CD4-positive, alpha-beta T cell treated with Interleukin-12 subunit alpha and Interleukin-12 subunit beta, for 1 hour (primary cell): ENCODE measurements at places on chromosomes 16 and 17.

- DNase-seq, result no peak
Measured at GRCh38 chr17:16351831-16352230, 1.4 kb downstream of the CENPV start.

GRCh38 chr17:47120521-47121095 lies 68.5 kb downstream of the CDC27 start:
- DNase-seq, result no peak

GRCh38 chr17:72733619-72734282 lies 358.7 kb downstream of the SLC39A11 start:
- DNase-seq, result no peak

GRCh38 chr16:11640987-11641817 lies 27.1 kb upstream of the SNN start:
- DNase-seq, result peak; percentile 77

DNA sequence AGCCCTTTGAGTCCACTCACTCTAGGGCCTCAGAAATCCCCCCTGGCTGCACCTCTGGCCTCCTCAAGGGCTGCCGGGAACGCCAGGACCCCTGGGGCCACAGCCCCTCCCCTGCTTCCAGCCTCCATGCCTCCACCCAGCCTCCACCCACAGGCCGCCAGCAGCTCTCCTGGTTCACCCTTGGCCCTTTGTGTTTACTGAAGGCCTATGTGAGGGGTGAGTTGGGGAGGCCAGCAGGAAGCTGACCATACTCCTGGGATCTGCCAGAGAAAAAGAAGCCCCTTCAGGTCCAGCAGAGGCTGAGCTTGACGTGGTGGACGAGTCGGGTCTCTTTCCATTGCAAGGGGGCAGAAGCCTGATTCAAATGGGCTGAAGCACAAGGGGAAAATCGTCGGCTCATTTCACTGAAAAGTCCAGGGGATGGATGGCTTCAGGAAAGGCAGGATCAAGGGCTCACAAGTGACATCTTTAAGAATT lies 18.3 kb upstream of the ATP2A3 start:
- no peak for DNase-seq

DNA sequence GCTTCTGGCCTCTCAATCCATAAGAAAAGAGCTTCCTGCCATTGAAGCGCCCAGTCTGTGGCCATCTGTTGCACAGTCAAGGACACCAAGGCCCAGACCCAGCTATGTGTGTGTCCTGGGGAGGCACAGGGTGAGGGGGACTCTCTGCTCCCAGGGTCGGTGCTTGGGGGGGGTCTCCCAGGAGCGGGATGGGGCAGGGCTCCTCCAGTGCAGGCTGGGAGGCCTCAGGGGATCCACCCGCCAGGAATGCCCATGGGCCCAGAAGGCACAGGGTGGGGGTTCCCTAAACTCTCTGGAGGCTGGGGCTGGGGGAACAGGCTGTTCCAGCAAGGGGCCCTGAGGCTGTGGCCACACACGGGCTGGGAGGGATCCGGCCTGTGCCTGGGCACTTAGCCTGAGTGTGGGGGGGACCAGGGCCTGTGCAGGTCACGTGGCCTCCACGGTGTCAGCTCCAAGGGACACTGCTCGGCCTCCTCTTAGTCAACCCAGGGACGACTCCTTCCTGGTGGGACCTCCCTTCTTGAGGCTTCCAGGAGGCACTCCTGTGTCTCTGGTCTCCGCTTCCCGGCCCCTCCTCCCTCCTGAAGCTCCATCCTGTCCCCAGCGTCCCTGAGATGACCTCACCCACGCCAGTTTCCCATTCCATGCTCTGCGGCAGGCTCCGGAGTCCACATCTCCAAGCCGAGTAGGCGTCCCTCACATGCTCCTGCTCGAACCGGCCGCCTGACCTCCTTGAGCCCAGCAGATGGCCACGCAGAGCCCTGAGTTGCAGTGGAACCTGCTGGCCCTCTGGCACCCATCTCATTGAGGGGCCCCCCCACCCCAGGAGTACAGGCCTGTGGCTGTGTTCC lies 23.1 kb upstream of the BAHCC1 start:
- no peak for DNase-seq

- DNase-seq, result peak; percentile 13
Measured at GRCh38 chr17:49850772-49851386, 3.0 kb upstream of the TAC4 start.

GRCh38 chr16:35689764-35690163 lies 2230.4 kb downstream of the TP53TG3F start:
- no peak for DNase-seq

- DNase-seq, result no peak
Measured at GRCh38 chr17:17350491-17351355, 47.5 kb downstream of the NT5M start.

- peak; percentile 31 for DNase-seq
Measured at GRCh38 chr17:68777243-68777855, 176.2 kb upstream of the FAM20A start.

GRCh38 chr16:73878611-73879010 lies 418.0 kb upstream of the PSMD7 start:
- DNase-seq, result peak; percentile 1

DNA sequence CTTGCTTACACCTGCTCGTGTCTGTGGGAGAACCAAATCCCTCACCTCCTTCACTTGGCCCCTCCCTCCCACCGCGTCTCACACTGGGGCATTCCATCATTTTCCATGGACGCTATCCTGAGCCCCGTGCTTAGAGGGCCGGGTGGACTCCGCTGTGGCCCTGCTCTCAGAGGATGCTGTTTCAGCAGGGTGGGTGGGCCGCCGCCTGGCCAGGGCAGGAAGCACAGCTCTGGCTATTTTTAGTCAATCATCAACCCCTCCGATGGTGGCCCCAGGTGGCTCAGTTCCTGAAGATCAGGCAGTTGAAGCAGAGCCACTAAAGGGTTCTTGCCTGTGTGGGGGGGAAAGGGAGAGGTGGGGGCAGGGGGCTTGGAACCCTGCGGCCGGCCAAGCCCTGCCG lies 230.3 kb downstream of the ENGASE start:
- no peak for DNase-seq

- no peak for DNase-seq
Measured at GRCh38 chr17:29469276-29469675, 79.1 kb downstream of the TAOK1 start.

DNA sequence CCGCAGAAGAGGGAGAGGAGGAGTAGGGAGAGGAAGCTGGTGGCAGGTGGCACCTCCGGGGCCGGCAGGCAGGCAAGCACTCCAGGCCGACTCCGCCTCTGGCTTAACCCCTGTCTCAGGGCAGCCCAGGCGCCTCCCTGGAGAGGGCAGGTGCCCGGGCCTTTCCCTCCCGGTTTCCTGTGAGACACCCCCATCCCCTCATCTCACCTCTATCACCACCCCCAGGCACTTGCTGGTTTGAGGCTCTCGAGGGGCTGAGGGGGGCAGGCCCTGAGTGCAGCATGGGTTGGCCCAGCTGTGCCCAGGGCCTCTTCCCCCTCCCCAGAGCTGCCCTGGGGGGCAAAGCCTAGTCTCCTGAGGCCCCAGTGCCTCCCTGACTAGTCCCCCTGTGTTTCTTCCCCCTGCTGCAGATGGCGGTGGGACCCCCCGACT lies 6.0 kb downstream of the DOC2A start:
- DNase-seq, result no peak

- DNase-seq, result no peak
Measured at GRCh38 chr17:78883533-78884131, 19.4 kb downstream of the CEP295NL start.

DNA sequence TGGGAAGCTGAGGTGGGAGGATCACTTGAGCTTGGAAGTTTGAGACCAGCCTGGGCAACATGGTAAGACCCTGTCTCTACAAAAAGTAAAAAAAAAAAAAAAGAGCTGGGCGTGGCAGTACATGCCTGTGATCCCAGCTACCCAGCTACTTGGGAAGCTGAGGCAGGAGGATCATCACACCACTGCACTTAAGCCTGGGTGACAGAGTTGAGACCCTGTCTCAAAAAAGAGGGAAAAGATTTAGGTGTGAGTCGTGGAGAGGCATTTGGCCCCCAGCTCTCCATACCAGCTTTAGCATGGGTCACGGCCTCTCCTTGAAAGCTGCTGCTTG lies 19.1 kb downstream of the ST6GALNAC2 start:
- DNase-seq, result no peak

- DNase-seq, result no peak
Measured at GRCh38 chr17:75791254-75791653, 6.6 kb downstream of the UNK start.

- DNase-seq, result no peak
Measured at GRCh38 chr16:5158494-5158893, 60.9 kb upstream of the EEF2KMT start.

- DNase-seq, result no peak
Measured at GRCh38 chr17:41683441-41684007, 5.2 kb upstream of the EIF1 start.
